NCI-H1105 (cell line): ENCODE measurements at places on chromosomes 1 and 21.

- DNase-seq: no peak
Measured at GRCh38 chr1:201883786-201884185, 4.9 kb upstream of the SHISA4 start.

DNA sequence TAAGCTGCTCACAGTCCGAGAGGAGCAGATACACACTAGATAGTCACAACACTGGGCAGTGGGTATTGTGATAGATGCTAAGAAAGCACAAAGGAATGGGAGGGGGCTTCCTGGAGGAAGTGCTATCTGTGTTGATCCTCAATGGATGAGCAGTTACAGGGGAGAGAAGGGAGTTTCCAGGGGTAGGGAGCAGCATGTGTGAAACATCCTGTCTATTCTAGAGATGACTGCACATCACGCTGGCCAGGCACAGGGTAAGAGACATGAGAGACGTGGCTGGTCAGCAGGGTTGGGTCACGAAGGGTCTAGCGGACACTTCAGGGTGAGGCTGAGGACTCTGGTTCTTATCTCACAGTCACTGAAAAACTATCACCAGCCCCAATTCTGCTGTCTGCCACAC is 235.2 kb downstream of the TRABD2B start:
- DNase-seq: no peak

GRCh38 chr1:20903437-20903836 is 116.3 kb upstream of the HP1BP3 start:
- no peak for DNase-seq

GRCh38 chr1:29496701-29497100 is 260.4 kb downstream of the PTPRU start:
- no peak for DNase-seq

DNA sequence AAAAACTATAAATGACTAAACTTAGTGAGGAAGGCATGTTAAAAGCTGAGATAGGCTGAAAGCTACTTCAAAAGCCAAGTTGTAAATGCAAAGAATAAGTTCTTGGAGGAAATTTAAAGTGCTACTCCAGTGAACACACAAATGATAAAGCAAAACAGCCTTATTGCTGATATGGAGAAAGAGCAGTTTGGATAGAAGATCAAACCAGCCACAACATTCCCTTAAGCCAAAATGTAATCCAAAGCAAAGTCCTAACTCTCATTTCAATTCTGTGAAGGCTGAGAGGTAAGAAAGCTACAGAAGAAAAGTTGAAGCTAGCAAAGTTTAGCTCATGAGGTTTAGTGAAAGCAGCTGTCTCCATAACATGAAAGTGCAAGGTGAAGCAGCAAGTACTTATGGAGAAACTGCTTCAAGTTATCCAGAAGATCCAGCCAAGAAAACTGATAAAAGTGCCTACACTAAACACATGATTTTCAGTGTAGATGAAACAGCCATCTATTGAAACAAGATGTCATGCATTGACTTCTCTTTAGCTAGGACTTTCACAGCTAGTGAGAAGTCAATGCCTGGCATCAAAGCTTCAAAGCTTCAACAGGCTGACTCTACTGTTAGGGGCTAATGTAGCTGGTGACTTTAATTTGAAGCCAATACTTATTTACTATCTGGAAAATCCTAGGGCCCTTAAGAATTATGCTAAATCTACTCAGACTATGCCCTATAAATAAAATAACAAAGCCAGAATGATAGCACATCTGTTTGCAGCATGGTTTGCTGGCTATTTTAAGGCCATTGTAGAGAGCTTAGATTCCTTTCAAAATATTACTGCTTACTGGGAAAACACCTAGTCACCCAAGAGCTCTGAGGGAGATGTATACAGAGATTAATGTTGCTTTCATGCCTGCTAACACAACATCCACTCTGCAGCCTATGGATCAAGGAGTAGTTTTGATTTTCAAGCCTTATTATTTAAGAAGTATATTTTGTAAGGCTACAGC is 188.6 kb downstream of the EIF4G3 start:
- no peak for DNase-seq

GRCh38 chr1:61171346-61171745 is 89.0 kb downstream of the NFIA start:
- no peak for DNase-seq

- DNase-seq: no peak
Measured at GRCh38 chr1:236301080-236301957, 19.6 kb upstream of the ERO1B start.

GRCh38 chr1:15129944-15130343 is 23.6 kb upstream of the TMEM51 start:
- no peak for DNase-seq

- DNase-seq: no peak
Measured at GRCh38 chr1:204275695-204276370, 62.0 kb upstream of the GOLT1A start.

GRCh38 chr21:37675202-37675801 is 241.0 kb downstream of the KCNJ6 start:
- peak; percentile 9 for DNase-seq

GRCh38 chr1:119090250-119090649 is 50.2 kb downstream of the WARS2 start:
- DNase-seq: no peak

DNA sequence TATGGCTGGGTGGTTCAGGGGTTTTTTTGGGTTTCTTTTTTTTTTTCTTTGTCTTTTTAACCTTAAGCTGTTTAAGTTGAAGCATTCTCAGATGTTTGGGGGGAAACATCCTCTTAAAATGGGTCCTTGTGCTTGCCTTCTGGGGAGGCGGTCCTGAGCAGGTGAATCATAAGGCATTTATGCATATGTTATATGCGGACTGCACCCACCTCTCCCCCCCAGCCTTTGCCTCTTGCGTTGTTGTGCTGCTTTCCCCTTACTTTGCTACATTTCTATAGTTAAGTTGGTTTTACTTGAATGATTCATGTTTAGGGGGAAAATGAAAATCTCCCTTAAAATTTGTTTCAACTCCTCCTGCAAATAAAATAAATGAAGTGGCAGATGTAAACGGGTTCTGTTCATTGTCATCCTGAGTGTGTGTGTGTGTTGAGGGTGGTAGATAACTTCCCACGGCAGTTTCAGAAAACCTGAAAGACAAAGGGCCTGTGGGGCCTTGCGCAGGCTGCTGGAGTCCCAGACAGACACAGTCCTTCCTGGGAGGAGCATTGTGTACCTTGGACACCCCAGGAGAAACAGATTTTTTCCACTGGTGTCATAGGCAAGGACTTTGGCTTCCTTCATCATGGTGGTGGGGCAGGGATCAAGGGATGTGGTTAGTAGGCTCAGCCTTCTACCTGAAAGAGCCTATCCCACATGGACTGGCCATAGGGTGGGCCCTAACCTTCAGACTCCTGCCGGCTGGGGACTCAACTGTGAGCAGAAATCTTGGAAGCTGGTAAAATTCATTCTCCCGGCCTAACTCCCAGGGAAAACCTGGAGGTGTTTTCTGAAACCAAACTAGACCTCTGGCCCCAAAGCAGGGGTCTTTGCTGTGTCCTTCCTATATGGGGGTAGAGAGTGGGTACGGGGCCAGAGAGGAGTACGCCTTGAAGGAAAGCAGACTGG is 926 bp upstream of the SH3D21 start:
- DNase-seq: no peak
